ENCODE measurements at places on chromosomes 11 and 22. TPM values are rescaled to one million over a fixed set of nuclear protein-coding genes. Genes with fewer than 3 reads are reported as not detected.
A peak's percentile ranks its signal among the peaks of the same experiment; 100 is the strongest.

The ZNF143 gene
- total RNA-seq: 20.9 TPM

The CASP4 gene
- 47.6 TPM for total RNA-seq

- no peak overlapping the region for H3K4me3 ChIP-seq
- no peaks in the 10 kb centered on the region for H3K27me3 ChIP-seq
- H3K36me3 ChIP-seq: no peaks in the 10 kb centered on the region
- DNase-seq: no peak
- no peaks in the 10 kb centered on the region for H3K4me1 ChIP-seq
Observed at GRCh38 chr11:11860103-11860979, 18.6 kb downstream of the USP47 start.

- no peak overlapping the region for H3K4me3 ChIP-seq
- DNase-seq: peak; percentile 77
- peaks cover 9% of the 10 kb centered on the region for H3K36me3 ChIP-seq
- H3K27me3 ChIP-seq: no peaks in the 10 kb centered on the region
- H3K4me1 ChIP-seq: peaks cover 61% of the 10 kb centered on the region
- peak overlapping the region; percentile 96 for H3K27ac ChIP-seq
Observed at GRCh38 chr11:57779276-57779675, 17.7 kb downstream of the CTNND1 start.

DNA sequence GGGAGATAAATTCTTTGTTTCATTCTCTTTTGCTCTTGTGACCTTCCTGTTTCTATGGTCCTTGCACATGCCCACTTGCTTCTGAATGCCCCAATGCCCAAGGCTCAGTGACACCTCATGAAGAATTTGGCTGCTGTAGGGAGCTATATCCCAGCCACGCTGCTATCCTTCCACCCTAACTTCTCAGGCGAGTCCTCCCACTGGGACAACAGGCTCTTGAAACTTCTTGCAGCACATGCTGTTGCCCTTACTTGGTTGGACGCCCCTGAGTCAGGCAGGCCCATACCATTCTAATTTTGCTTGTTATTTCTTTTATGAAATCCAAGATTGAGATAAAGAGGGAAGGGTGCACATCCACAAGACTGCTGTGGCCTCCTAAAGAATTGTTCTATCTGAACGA lies 57.6 kb upstream of the BLID start:
- H3K4me1 ChIP-seq: no peaks in the 10 kb centered on the region
- H3K27ac ChIP-seq: no peak overlapping the region
- H3K27me3 ChIP-seq: no peaks in the 10 kb centered on the region
- no peak for DNase-seq

DNA sequence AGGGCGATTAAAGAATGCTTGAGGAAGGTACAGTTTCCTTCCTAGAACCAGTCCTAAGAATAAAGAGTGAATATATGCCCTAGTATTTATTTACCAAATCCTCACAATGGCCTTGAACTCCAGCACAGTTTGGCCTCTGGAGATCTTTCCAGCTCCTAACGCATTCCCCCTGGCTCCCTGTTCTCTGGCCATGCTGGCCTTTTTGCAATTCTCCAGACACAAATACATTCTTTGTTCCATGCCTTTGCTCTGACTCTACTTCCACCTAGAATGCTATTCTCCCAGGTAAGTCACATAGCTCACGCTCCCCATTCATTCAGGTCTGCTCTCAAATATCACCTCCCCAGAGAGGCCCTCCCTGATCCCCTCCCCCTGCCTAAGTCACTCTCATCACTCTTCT lies 3.7 kb upstream of the DGKZ start:
- H3K36me3 ChIP-seq: no peaks in the 10 kb centered on the region
- H3K27ac ChIP-seq: no peak overlapping the region
- no peak overlapping the region for H3K4me3 ChIP-seq
- no peaks in the 10 kb centered on the region for H3K27me3 ChIP-seq
- H3K4me1 ChIP-seq: peaks cover 52% of the 10 kb centered on the region

The NLRP14 gene
- 0.04 TPM for total RNA-seq

DNA sequence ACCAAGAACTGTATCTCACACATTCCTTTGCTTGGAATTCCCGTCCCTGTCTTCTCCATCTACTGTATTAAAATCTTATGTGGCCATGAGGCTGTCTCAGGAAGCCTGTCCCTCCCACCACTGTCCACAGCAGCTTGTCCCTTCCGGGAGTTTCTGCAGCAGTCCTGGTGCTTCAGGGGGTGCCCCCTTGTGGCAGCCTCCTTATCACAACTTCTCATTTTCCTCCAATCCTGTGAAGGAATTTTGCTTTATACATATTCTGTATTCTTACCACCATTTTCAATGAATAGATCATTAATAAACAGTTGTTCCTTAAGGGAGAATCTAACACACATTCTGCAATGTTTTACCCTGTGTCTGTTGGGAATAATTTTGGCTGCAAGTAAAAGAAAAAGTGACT lies 220.4 kb upstream of the RAG2 start:
- no peak for DNase-seq
- no peaks in the 10 kb centered on the region for H3K4me1 ChIP-seq
- H3K36me3 ChIP-seq: no peaks in the 10 kb centered on the region
- H3K27ac ChIP-seq: no peak overlapping the region
- no peak overlapping the region for H3K4me3 ChIP-seq

DNA sequence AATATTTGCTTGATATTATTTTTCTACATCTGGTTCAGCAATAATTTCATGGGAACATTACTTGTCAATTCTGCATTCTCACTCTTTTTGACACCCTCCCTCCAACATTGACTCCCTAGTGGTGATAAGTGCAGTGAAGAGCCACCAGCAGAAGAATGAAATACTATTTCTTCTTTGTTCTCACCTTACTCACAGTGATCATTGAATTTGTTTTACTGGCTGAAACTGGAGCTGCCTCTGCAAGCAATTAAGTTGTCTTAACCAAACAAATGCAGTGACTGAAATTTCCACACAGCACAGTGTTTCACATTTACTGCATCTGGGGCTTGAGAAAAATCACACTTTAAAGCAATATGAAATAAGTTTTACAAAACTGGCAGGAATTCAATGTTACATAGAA lies 189.8 kb downstream of the JRKL start:
- no peaks in the 10 kb centered on the region for H3K36me3 ChIP-seq
- H3K27ac ChIP-seq: no peak overlapping the region
- no peak overlapping the region for H3K4me3 ChIP-seq
- DNase-seq: no peak
- H3K4me1 ChIP-seq: no peaks in the 10 kb centered on the region

DNA sequence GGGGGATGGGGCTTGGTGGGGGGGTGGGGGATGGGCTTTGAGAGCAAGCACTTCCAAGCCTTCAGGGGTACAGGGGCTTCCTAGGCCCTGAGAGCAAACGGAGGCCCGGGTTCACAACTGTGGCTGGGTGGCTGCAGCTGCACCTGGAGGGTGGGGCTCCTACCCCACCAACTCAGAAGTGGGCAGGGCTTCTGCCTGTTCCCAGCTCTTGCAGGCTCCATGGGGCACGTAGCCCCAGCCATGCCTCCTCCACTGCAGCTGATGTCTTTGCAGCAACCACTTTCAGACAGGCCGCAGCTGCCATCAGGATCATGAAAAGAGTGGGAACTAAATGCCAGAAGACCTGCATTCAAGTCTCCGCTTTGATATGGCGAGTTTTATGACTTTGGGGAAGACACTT lies 464.3 kb downstream of the NELL1 start:
- no peak overlapping the region for H3K27ac ChIP-seq
- no peaks in the 10 kb centered on the region for H3K36me3 ChIP-seq
- no peak overlapping the region for H3K4me3 ChIP-seq
- no peaks in the 10 kb centered on the region for H3K4me1 ChIP-seq

- no peak overlapping the region for H3K27ac ChIP-seq
- no peak overlapping the region for H3K4me3 ChIP-seq
- no peaks in the 10 kb centered on the region for H3K36me3 ChIP-seq
- no peaks in the 10 kb centered on the region for H3K4me1 ChIP-seq
Observed at GRCh38 chr11:7089328-7090251, 792 bp downstream of the RBMXL2 start.

- H3K4me1 ChIP-seq: no peaks in the 10 kb centered on the region
- no peak overlapping the region for H3K27ac ChIP-seq
- no peaks in the 10 kb centered on the region for H3K27me3 ChIP-seq
- H3K36me3 ChIP-seq: no peaks in the 10 kb centered on the region
- no peak for DNase-seq
Observed at GRCh38 chr11:7186190-7186589, 65.5 kb upstream of the SYT9 start.

The MUC15 gene
- total RNA-seq: not detected

DNA sequence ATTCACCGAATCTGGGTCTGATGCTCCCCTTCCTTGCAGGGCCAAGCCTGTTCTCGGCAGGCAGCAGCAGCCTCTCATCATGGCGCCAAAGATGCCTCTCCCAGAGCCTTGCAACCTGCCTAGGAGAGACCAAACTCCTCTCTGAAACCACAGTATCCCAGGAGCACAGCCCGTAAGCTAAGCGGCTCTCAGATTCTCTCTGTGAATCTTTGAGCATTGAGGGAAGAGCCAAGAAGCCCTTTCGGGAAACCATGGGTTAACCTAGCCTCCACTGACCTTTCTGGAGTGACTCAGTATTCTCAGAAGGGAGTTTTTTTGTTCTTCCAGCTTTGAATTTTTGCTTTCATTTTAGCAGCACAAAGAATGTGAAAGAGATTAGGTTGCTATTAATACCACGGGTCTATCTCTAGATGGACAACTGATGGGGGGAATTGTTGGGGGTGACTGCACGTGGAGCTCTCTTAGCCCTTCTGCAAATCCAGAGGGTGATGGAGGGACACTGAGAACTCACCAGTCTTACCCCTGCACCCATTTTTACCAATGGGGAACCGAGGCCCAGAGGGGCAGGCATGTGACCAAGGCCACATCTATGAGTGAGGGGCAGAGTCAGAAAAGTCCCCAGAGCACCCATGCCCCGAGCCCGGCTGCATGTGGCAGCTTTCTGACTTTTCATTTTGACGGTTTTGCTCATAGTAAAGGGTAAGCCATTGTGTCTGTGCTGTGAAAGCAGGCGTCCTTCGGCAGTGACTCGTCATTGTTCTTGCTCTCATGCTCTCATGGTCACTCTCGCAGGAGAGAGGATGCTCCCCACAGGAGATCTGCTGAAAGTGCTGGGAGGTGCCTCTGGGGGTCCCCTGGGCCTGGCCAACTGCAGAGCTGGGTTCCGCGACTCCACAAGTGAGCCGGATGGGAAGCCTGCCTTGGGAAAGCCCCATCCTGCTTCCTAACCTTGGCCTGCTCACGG lies 36.0 kb downstream of the IRAG1 start:
- peak overlapping the region; percentile 81 for H3K27ac ChIP-seq
- no peaks in the 10 kb centered on the region for H3K27me3 ChIP-seq
- H3K36me3 ChIP-seq: no peaks in the 10 kb centered on the region
- H3K4me3 ChIP-seq: no peak overlapping the region
- H3K4me1 ChIP-seq: peaks cover 34% of the 10 kb centered on the region

The MMP26 gene
- total RNA-seq: not detected

- no peaks in the 10 kb centered on the region for H3K36me3 ChIP-seq
- H3K27ac ChIP-seq: no peak overlapping the region
- no peak overlapping the region for H3K4me3 ChIP-seq
- H3K4me1 ChIP-seq: no peaks in the 10 kb centered on the region
- DNase-seq: no peak
Observed at GRCh38 chr22:34324763-34325162, 404.5 kb upstream of the LARGE1 start.

The KCNE3 gene
- total RNA-seq: 2.4 TPM

The SMCO4 gene
- 8.6 TPM for total RNA-seq

GRCh38 chr11:131857246-131857645 lies 486.8 kb downstream of the NTM start:
- H3K4me3 ChIP-seq: no peak overlapping the region
- H3K4me1 ChIP-seq: no peaks in the 10 kb centered on the region
- peaks cover 5% of the 10 kb centered on the region for H3K27me3 ChIP-seq
- H3K36me3 ChIP-seq: no peaks in the 10 kb centered on the region
- peak; percentile 36 for DNase-seq

The SLC22A6 gene
- not detected for total RNA-seq

The FOLH1 gene
- 1.3 TPM for total RNA-seq

The OR5B3 gene
- total RNA-seq: not detected

The SLN gene
- total RNA-seq: 2,631 TPM

The MSANTD4 gene
- total RNA-seq: 20.4 TPM

DNA sequence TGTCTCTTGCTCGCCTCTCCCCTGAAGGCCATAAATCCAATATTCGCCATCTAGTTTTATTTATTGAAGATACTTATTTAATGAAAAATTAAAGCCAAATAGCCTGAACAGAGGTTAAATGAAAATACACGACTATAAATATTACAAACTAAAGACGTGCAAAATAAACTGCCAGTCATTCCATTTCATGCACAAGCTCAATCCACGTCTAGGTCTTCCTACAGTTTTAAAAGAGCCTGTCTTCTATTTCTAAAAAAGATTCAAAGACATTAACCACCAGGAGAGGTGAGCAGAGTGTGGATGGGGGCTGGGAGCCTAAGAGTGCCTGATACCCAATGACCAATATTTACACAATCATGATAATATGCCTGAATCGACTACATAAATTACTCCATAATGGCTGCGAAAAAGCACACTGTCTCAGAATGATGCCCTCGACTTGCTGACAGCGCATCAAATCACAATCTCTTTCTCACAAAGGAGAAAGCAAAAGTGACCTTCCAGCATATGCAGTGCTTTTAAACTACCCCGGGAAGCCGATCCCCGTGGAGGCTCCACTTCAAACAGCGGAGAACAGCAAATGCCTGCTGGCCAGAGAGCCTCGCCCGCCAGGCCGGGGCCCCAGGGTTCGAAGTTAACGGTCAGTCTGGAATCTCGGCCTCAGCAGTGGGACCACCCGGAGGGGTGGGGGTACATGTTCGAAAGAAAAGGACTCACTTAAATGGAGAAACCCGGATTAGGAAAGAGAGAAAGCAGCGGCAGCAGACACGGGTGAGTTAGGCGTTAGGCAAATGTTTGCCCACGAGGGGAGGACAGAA lies 1.7 kb downstream of the FCHSD2 start:
- H3K4me1 ChIP-seq: peaks cover 30% of the 10 kb centered on the region
- H3K36me3 ChIP-seq: peaks cover 8% of the 10 kb centered on the region
- no peaks in the 10 kb centered on the region for H3K27me3 ChIP-seq
- peak overlapping the region; percentile 94 for H3K27ac ChIP-seq
- H3K4me3 ChIP-seq: peak overlapping the region; percentile 73

DNA sequence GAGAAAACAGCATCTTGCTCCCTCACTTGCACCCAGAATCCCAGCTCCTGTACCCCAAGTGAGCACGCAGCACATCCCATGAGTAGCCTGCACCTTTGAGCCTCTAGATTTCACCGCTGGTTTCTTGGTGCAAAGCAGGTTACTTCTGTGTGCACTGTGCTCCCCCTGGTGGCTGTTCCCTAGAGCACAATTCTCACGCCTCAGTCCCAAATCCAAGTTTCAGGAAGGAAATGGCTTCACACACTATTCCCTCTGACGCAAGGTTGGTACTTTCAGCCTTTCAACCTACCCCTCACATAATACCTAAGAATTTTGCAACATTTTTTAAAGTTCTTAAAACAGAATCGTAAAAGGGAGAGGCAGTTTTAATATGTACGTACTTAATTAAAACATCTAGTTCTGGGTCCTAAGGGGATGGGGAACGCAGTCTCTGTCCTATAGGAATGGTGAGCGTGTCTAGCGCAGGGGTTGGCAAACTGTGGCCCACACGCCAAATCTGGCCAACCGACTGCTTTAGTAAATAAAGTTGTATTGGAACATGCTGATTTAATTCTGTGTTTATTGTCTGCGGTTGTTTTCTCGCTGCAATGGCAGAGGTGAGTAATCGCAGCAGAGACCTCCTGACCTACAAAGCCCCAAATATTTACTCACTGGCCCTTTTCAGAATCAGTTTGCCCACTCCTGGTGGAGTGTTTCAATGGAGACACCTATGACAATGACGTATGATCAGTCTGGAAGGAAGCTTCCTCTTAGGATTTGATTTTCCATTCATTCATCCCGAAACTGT lies 27.5 kb downstream of the DHCR7 start:
- H3K36me3 ChIP-seq: no peaks in the 10 kb centered on the region
- peak; percentile 17 for DNase-seq
- no peak overlapping the region for H3K4me3 ChIP-seq
- no peak overlapping the region for H3K27ac ChIP-seq
